ENCODE measurements at places on chromosomes 3 and 15.

GRCh38 chr3:195164573-195165264 is 106.2 kb downstream of the XXYLT1 start:
- DNase-seq, result no peak

DNA sequence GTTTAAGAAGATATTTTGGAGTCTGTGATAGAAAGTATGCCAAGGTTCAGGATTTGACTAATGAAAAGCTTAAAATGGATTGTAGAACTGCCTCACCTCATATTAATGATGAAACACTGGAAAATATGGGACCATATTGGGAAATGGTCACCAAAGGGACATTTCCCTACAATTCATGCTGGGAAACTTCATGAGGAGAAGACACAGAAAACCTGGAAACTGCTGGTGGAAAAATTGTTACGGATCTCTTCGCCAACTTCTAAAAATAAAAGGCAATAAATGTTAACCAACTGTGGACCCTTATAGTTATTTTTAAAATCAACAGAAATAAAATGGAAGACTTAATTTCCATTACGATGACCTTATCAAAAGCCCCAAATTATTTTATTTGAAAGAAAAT is 97.6 kb upstream of the FRMD4B start:
- DNase-seq, result no peak

- no peak for DNase-seq
These were observed 114.4 kb downstream of the ATG7 start for GRCh38 chr3:11386465-11387113.

- DNase-seq, result no peak
These were observed 107.8 kb downstream of the SNRK start for GRCh38 chr3:43394041-43394554.

- no peak for DNase-seq
These were observed 47.1 kb downstream of the FAH start for GRCh38 chr15:80199869-80200268.

- DNase-seq, result no peak
These were observed 701 bp downstream of the EIF5A2 start for GRCh38 chr3:170907637-170908234.

DNA sequence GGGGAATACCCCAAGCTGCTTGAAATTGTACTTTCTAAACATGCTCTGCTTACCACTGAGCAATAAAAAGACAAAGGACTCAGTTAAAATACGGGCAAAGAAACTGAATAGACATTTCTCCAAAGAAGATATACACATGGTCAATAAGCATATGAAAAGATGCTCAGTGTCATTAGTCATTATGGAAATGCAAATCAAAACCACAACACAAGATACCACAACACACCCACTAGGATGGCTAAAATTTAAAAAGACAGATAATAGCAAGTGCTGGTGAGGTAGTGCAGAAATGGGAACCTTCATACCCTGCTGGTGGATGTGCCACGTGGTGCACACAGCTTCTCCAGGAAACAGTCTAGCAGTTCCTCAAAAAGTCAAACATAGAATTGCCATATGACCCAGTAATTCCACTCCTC is 21.3 kb downstream of the LRIG1 start:
- no peak for DNase-seq

GRCh38 chr3:127775398-127776109 is 46.8 kb downstream of the MGLL start:
- no peak for DNase-seq

GRCh38 chr3:38397320-38397719 is 50.7 kb downstream of the XYLB start:
- DNase-seq, result no peak

DNA sequence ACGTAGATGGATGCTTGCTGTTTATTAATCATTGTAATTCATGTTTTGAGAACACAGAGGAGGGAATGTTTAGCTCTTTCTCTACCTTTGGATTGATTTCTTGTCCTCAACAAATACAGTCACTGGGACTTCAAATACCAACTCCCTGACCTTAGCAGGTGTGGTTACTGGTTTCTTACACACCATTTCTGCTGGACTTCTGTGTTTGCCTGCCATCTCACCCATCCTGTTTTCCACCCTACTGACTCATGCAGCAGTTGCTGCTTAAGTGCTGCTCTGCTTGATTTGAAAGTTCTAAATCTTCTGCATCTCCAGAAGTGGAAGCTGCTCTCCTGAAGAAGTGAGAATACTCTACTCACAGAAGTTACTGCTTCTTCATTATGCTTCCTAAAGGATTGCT is 170.3 kb downstream of the ZPLD1 start:
- no peak for DNase-seq

GRCh38 chr3:54671511-54671910 is 256.3 kb downstream of the LRTM1 start:
- DNase-seq, result no peak

GRCh38 chr3:164514576-164514975 is 563.7 kb downstream of the SI start:
- DNase-seq, result no peak

DNA sequence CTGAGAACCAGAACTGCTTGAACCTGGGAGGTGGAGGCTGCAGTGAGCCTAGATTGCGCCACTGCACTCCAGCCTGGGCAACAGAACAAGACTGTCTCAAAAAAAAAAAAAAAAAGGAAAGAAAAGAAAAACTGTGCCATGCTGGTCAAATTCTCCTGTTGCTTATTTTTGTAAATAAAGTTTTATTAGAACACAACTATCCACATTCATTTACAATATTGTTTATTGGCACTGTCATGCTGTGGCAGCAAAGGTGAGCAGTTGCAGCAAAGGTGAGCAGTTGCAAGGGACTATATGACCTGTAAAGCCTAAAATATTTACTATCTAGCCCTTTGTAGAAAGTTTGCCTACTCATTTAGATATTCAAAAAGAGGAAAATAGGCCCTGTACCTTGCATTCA is 18.3 kb downstream of the ASTE1 start:
- no peak for DNase-seq

GRCh38 chr3:8864402-8865350 is 95.3 kb upstream of the OXTR start:
- no peak for DNase-seq

- DNase-seq, result no peak
These were observed 748.6 kb upstream of the GBE1 start for GRCh38 chr3:82509951-82510603.

DNA sequence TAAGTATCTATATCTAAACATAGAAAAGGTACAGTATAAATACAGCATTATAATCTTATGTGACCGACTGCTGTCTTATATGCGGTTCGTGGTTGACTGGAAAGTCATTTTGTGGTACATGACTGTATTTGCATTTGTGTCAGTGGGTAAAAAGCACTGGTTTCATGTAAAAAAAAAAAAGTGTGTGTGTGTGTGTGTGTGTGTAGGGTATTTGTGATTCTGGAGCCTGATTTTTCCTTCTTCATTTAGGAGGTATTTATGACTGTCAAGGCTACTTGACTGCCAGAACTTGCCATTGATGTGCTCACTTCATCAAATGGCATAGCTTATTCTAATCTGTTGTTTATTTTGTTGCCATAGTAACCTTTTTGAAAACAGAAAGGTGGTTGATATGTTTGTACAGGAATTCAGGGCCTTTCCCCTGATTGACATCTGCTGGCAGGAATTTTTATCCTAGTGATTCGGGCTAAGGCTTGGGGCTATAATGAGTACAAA is 63.2 kb downstream of the AKAP13 start:
- DNase-seq, result no peak

DNA sequence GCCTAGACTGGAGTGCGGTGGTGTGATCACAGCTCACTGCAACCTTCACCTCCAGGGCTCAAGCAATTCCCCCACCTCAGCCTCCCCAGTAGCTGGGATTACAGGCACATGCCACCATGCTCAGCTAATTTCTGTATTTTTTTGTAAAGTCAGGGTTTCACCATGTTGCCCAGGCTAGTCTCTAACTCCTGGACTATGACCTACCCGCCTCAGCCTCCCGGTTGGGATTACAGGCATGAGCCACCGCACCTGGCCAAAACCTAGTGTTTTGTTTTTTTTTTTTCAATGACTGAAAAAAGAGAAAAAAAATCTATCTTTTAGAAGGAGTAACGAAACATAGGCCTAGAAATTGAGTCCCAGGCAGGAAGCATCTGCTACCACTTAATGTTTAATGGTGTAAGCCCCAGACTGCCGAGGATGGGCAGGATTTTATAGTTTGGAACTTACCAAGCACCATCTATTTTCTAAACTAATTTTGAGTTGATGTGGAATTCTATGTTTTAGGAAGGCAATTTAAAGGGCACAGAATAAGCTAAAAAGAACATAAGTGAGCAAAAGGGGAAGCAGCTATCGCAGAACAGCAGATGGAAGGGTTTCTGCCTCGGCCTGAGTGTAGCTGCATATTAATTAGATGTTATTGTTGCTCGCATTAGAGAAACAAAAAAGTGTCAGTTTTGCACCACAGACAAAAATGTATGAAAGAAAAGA is 24.2 kb upstream of the CA12 start:
- no peak for DNase-seq

- DNase-seq, result no peak
These were observed 72.9 kb downstream of the OCA2 start for GRCh38 chr15:28026221-28026620.

GRCh38 chr3:40211579-40211978 is 97.9 kb upstream of the EIF1B start:
- no peak for DNase-seq

- DNase-seq, result no peak
These were observed 632.2 kb downstream of the FOXP1 start for GRCh38 chr3:70951316-70951715.
